ENCODE measurements at places on chromosomes 1 and 21.

- DNase-seq = no peak
Observed at GRCh38 chr1:112636597-112637253, 17.1 kb downstream of the CAPZA1 start.

DNA sequence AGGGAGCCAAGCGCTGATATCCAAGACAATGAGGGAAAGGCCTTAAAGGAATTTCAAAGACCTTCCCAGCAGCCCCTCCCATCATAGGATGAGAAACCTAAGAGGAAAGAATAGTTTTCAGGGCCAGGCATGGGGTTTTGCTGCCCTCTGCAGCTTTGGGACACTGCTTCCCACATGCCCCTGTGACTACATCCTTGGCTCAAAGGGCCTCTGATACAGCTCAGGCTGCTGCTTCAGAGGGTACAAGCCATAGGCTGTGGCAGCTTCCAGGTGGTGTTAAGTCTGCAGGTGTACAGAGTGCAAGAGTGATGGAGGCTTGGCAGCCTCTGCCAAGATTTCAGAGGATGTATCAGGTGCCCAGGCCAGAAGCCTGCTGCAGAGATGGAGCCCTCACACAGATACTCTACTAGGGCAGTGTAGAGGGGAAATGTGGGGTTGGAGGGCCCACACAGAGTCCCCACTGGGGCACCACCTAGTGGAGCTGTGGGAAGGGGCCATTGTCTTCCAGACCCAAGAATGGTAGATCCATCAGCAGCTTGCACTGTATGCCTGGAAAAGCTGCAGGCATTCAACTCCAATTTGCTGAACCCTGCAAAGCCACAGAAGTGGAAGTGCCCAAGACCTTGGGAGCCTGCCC lies 125.8 kb downstream of the SLC45A1 start:
- no peak for DNase-seq

DNA sequence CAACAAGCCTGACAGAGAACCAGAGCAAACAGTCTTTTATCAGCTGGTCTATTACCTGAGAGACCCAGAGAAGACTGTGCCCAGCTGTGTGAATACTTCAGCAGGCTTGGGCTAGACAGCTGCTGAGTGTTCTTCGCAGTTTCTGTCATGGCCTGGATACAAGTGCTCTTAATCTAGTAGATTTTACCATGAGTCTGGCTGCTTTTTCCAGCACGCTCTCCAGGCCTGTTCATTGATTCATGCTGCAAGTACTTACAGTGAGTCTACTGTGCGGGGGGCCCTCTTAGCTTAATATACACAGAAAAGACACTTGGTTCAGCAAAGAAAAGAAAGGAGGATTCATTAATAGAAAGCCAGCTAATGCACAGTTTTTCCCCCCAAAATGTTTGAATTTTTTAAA lies 48.5 kb downstream of the RGS7 start:
- DNase-seq = no peak

DNA sequence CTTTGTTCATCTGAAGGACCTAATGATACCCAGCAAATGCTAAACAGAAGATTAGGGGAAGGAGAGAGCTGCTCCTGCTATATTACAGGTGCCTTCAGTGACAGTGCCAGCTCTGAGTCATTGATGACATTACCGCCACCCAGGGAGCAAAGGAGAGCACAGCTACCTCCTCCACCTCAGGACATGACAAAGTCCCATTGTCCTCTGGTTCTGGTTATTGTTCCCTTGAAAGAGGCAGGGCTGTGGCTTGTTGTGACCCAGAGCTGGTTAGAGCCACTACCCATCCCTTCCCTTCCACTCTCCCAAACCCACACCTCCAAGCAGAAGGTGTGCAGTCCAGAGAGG lies 363.5 kb upstream of the DUSP10 start:
- no peak for DNase-seq

GRCh38 chr1:50929376-50929958 lies 30.6 kb downstream of the FAF1 start:
- DNase-seq = peak; percentile 27

DNA sequence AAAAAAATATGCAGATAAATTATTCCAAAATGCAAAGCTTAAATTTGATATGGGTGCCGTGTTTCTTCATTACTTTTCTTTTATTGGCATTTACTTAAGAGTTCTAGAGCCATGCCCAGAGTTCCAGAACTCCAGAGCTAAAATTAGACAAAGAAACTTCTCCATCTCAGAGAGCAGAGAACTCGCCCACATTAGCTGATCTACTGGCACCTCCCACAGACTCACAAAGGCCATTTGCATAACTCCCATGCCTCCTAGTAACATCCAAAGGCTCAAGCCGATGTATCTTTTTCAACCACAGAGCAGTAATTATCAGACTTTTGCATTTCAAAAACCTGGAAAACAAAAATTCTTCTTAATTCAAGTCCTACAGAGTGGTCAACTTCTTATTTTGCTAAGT lies 323.8 kb upstream of the ST6GALNAC5 start:
- no peak for DNase-seq

DNA sequence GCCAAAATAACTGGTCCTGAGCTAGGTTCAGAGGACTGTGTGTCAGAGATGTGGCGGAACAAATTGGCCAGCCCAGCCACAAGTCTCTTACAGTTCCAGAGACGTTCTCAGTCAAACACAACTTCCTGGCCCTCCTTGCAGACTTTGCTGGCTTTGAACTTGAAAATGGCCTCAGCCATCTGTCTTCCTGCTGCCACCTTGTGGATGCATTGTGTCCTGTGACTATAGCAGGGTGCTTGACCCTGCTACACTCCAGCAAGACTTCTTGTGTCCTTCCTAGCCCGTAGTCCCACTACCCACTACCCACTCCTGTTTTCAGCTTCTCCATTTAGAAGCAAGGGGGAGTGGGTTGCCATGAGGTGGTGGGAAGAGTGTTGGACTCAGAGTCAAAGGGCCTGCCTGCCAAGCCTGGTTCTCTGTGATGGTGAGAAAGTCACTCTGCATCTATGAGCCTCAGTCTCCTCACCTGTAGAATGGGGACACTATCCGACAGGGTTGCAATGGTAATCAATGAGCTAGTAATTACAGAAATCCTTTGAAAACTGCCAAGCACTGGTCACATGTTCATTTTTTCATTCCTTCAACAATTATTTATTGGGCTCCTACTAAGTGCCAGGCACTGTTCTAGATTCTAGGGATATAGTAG lies 109.9 kb downstream of the IGSF21 start:
- DNase-seq = no peak
